ENCODE measurements at places on chromosomes 2 and 18.

DNA sequence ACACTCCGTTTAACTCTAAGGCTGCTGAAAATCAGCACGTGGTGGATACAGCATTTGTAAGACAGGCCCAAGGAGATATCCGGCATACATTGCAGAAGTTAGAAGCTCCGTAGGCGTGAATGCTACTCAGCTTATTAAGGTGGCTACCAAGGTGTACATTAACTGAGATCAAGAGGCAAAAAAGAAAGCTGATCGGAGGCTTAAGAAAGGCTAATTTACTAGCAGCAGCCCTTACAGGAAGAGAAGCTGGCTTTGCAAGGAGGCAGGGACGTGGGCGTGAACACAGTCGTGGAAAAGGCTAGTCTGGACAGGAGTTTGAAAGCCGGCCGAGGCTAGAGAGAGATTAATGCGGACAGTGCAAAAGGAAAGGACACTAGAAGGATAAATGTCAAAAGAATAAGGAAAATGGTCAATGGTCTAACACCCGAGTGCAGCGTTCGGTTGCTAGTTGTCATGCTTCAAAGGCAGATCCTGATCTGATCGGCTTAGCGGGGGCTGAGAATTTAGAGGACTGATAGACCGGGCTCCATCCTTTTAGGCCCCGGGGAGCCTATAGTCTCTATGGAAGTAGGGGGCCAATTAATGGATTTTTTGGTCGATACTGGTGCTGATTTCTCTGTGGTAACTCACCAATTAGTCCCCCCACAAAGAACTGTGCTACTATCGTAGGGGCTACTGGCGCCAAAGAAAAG is 45.6 kb upstream of the SELENOI start:
- no peak for DNase-seq

GRCh38 chr18:12035481-12035880 is 54.2 kb downstream of the IMPA2 start:
- no peak for DNase-seq

DNA sequence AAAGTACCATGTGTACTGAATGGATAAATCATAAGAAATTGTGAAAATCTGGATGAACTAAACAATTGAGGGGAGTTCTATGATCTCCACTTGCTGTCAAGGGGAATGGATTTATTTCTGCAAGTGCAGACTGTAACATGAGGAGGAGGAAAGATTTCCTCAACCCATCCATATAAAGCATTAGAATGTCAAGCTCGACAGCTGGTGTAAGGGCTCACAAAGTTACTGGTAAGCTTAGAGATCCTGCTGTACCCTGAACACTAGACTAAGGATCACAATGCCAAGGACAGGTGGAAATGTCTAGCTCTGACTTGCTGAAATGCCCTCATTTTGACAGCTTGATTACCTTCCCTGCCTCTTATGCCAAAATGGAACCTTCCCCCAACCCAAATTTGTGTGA is 125.3 kb downstream of the TCF4 start:
- no peak for DNase-seq

- DNase-seq = no peak
These were observed 105.2 kb downstream of the CCDC85A start for GRCh38 chr2:56288838-56289580.

DNA sequence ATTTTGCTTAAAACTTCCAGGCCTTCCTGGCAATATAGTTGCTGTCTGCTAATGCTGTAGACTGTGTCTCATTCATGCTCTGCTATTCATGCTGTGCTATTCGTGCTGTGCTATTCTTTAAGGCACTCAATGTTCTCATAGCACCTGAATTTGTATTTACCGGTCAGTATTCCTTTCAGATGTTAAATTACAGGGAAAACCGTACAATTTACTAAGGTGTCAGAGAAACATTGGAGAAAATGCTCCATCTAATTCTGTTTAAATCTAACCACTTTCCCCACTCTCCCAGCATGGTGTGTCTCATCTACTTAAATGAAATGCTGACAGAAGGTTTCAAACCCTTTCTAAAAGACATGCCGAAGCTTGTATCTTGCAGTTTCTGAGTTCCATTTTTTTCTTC is 25.0 kb downstream of the FAM171B start:
- no peak for DNase-seq

GRCh38 chr2:675460-675859 is 1.7 kb downstream of the TMEM18 start:
- no peak for DNase-seq

DNA sequence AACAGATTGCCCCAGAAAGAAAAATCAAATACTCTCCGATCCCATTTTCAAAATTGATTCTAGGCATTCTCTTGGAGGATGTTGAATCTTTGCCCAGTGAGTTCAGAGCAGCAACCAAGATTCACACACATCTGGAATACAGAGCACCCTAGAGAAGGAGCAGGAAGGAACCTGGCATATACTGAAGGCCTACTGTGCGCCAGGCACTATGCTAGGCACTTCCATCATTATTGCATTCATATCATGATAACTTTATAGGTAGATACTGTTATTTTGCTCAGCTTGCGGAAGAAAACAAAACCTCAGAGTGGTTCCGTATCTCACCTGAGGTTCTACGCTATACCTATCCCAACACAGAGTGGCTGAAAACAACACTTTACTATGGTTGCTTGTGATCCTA is 160.3 kb upstream of the SERTAD2 start:
- DNase-seq = no peak

DNA sequence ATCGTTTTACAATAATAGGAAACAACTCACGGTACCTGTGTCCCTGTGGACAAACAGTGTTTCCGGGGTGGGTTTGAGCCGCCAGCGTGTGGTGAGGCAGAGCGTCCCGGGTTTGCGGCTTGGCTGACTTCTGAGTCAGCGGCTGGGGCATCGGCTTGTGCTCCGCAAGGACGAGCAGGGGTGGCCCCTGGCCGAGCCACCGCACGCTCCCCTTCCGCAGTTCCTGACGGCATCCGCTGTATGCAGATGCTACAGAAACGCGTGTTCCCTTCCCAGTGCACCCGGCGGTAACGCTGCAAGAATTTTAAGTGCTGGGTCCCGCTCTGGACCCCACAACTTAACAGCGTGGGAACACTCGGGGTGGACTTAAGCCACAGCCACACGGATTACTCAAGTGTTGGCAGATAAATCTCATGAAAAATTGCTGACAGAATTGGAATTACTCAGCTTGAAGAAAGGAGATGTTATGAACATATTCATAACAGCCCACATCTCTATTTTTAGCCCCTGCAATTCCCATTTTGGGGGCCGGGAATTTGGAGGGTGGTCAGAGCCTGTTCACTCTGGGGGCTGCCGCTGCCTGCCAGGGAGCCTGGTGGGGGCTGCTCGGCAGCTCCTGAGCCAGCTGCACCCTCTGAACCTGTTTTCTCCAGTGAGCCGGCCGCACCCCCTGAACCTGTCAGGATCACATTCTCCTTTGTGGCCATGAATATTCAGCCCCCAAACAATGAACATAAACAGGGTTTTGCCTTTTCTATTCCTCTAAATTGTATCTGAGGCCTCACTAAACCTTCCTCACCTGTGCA is 12.6 kb upstream of the KCNG2 start:
- no peak for DNase-seq

DNA sequence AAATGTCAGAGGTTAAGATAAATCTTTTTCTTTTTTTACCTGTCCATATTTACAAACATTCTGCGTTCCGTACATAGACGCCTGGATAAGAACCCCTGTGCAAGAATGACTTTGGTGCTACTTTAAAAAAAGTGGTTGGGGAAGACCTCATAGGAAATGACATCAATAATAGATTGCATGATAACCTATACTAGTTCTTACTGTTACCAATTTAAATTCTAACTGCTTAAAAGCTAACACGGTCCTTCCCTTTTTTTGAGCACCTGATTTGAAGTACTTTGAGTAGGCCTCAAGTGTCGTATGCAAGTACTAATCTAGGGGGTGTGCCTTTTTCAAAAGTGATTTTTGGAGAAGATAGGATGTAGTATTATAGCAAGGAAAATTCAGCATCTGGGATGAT is 2.1 kb downstream of the SLC39A10 start:
- no peak for DNase-seq

- no peak for DNase-seq
These were observed 358.8 kb downstream of the CMPK2 start for GRCh38 chr2:6506859-6507258.

- DNase-seq = no peak
These were observed 55.9 kb upstream of the EPAS1 start for GRCh38 chr2:46241344-46241743.

GRCh38 chr18:35511833-35512232 is 14.1 kb upstream of the INO80C start:
- DNase-seq = no peak

DNA sequence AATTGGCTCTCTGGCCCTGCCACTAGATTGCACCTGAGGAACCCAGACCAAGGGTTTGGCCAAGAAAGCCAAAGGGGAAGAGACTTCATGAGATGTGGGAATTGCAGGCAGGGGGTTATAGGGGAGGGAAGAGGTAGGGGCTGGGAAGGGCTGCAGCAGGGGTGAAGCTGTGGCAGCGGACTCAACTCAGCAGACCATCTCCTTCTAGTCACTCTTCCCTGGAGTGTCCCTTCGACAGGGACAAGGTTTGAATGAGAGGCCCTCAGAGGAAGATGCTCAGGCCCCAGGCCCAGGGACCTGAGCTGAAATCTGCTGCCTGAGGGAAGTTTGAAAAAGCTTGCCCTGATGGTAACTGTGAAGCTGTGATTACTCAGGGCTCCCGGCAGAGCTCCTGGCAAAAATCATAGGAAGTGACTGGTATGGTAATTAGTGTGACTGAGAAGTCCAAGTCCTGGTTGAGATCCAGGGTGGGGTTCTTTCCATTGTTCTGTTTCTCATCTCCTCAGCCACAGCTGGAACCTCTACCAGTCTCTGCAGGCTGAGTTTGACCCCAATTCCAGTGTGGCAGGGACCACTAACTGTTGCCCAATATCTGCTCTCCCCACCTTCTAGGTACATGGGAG is 300.9 kb downstream of the CYP26B1 start:
- no peak for DNase-seq

- no peak for DNase-seq
These were observed 502.2 kb upstream of the SETBP1 start for GRCh38 chr18:44178476-44178875.

GRCh38 chr18:3263132-3263700 is 1.3 kb downstream of the MYL12B start:
- DNase-seq = no peak

DNA sequence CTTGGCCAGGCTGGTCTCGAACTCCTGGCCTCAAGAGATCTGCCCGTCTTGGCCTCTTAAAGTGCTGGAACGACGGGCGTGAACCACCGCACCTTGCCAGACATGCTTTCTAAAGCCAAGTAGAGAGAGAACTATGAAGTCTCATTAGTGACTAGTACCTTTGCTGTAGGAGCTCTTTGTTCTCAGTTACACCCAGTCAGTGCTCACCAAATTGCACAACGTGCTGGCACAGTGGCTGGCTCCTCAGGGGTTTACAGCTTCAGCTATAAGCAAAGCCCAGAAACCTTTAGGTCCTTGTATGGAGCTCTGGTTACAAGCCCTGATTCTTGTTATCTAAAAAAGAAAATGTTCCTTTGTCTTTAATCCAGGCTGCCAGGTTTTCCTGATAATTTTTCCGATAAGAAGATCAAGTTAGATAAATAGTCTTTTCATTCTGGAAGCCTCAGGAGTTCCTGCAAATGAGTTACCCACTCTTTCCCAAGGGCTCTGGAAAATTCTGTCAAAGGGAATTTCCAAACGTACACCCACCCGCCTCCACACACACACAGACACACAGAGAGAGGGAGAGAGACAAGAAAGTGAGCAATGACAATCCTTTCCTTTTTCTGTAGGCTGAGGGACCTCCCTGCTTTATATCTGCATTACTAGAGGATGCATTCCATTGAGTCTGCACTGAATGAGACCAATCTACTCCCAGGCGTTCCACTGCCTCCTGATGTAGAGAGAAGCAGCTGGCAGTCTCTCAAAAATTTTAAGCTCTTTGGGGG is 100.2 kb upstream of the CSRNP3 start:
- DNase-seq = no peak

DNA sequence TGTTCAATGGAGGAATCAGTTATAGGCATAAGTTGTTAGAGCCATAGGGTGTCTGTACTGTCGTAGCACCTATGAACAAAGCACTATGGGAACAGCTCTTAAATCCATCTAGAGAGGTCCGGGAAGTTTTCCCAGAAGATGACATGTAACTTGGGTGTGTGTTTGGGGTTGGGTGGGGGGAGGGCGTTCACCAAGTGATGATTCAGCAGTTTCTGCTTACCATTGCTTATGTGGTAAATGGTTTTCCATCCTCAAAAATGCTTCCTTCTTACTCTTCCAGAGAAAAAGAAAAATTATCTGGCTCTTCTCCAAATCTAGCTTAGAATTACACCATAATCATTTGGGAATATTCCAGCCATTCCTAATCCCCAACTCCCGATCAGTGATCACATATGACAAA is 361.1 kb upstream of the ZNF521 start:
- DNase-seq = no peak

DNA sequence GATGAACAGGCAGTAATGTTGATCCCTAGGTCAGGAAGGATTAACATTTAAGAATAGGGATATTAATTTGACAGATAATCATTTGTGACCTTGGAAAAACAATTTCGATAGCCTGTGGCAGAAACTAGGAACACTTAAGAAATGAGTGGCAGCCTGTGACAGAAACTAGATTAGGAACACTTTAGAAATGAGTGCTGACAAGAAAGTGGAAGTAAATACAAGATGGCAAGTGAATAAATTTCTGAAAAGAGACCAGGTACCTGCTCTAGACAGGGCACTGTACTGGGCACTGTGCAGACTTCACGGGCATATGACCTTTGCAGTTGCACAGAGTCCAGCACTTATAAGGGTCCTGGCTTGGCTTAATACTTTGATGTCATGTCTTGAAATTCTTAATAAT is 5.5 kb upstream of the HNRNPA3 start:
- DNase-seq = no peak

GRCh38 chr2:108575132-108575966 is 41.1 kb downstream of the LIMS1 start:
- no peak for DNase-seq

- DNase-seq = no peak
These were observed 33.2 kb upstream of the CWC22 start for GRCh38 chr2:180040146-180040925.

- DNase-seq = no peak
These were observed 6.9 kb downstream of the ABCG5 start for GRCh38 chr2:43831543-43832294.

- DNase-seq = no peak
These were observed 67.5 kb downstream of the FASTKD2 start for GRCh38 chr2:206832873-206833272.

DNA sequence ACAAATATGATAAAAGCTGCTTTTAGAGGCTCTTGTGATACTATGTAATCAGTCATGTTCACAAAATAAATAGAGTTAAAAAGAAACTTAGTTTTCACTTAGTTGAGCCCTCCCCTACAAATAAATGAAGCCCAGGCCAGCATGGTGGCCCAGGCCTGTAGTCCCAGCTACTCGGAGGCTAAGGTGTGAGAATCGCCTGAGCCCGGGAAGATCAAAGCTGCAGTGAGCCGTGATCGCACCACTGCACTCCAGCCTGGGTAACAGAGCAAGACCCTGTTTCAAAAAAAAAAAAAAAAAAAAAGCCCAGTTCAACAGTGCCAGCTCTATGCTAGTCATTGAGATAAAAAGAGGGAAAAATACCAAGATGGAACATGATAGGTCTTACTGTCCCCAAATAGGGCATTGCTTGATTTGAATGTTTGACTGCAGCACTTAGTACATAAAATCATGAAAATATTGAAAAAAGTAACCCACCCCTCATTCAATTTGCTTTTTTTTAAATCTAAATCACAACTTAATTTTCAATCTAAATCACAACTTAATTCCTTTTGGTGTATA is 1.5 kb downstream of the ASNSD1 start:
- DNase-seq = no peak
